ENCODE measurements at places on chromosomes 12 and 14.
A peak's percentile ranks its signal among the peaks of the same experiment; 100 is the strongest.

DNA sequence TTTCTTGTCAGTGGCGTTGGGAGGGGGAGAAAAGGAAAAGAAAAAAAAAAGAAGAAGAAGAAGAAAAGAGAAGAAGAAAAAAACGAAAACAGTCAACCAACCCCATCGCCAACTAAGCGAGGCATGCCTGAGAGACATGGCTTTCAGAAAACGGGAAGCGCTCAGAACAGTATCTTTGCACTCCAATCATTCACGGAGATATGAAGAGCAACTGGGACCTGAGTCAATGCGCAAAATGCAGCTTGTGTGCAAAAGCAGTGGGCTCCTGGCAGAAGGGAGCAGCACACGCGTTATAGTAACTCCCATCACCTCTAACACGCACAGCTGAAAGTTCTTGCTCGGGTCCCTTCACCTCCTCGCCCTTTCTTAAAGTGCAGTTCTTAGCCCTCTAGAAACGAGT lies 1.9 kb downstream of the ASCL1 start:
- no peak for DNase-seq

DNA sequence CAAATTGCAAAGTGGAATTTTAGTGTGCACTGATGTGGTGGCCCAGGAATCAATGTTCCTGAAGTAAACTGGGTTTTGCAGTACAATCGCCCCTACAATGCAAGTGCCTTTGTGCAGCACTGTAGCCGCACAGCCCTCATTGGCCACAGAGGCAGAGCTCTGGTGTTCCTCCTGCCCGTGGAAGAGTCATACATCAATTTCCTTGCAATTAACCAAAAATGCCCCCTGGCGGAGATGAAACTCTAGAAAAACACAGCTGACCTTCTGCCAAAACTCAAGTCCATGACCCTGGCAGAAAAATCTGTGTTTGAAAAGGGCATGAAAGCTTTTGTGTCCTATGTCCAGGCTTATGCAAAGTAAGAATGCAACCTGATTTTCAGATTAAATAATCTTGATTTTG lies 117.9 kb upstream of the PRB2 start:
- DNase-seq: no peak

DNA sequence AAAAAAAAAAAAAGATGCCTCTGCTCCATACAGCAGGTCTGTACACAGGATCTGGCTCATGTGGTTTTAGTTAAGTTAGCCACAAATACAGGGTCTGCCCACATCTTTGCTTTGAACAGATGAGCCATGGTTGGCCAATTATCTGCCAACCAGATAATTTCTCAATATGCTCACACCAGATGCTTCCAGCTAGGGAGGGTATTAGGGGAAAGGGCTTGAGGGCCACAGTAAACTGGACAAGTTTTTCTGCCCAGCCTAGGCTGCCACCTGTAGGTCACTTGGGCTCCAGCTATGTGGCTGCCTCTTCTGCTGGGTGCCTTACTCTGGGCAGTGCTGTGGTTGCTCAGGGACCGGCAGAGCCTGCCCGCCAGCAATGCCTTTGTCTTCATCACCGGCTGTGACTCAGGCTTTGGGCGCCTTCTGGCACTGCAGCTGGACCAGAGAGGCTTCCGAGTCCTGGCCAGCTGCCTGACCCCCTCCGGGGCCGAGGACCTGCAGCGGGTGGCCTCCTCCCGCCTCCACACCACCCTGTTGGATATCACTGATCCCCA lies 776 bp downstream of the RDH5 start:
- DNase-seq: no peak

DNA sequence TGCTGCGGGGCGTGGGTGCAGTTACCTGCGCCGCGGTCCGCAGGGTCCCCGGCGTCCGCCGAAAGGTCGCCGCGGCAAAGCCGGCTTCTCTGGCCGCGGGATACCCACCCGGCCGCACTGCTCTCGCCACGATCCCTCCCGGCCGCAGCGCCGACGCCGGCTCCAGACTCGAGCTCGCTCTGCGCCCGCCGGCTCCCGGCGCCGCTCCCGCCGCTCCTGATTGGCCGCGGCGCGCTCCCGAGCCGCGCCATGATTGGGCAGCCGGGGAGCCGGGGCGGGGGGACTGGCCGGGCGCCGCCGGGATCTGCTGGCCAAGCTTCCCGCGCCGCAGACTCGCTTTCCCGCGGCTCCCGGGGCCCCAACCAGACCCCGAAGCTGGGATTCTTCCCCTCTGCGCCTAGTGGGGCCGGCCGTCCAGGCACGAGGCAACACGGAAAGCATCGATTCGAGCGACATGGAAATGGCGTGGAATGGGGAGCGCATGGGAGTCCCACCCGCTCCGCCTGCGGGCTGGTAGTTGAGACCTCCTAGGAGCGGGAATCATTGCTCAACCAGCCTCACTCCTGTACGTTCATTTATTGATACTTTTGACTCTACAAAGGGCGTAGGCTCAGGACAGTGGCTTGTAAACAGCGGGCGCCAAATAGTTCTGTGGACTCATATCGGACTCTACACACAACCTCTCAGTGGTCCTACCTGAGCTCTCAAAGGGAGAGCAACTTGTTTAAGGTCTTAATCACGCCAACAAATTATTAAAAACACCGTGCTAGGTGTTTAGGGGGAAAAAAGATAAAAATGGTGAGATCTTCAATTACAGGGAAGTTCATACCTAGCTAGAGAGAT lies 36.4 kb upstream of the STON2 start:
- peak; percentile 11 for DNase-seq

DNA sequence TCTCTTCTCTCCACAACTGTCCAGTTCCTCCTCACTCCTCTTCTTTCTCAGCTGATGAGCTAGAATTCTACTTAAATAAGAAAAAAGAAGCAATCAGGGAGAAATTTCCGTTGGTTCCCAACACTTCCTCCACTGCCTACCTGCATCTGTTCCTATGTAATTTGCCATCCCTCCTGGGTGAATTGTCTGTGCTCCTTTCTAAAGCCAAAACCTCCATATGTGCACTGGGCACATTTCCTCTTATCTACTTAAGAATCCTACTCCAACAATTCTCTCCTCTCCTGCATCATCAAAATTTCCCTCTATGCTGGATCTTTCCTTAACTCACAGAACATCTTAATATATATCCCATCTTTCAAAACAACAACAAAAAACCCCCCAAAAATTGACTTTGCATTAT lies 35.2 kb downstream of the GPR65 start:
- DNase-seq: no peak

GRCh38 chr14:52948039-52948438 lies 2.8 kb downstream of the FERMT2 start:
- DNase-seq: no peak

DNA sequence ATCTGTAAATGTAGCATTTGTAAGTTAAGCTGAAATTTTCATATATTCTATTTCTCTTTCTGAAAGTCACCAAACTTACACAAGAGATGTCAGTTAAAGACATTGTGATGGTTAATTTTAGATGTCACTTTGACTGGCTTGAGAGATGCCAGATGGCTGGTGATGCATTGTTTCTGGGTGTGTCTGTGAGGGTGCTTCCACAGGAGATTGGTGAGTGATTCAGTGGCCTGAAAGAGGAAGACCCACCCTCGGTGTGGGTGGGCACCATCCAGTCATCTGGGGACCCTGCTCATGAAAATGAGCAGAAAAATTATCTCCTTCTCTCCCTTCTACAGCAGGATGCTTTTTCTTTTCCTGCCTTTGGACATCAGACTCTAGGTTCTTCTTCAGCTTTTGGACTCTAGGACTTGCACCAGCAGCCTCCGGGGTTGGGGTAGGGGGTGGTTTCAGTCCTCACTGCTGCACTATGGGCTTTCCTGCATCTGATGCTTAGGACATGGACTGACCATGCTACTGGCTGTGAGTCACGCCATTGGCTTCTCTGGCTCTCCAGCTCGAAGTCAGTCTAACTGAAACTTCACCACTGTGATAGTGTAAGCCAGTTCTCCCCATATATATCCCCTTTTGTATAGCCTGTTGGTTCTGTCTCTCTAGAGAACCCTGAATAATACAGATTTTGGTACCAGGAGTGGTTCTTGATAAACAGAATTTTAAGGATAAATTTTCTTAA lies 20.9 kb downstream of the PDE6H start:
- DNase-seq: no peak

- DNase-seq: no peak
These were observed 210.3 kb downstream of the GLT1D1 start for GRCh38 chr12:129063600-129063999.

DNA sequence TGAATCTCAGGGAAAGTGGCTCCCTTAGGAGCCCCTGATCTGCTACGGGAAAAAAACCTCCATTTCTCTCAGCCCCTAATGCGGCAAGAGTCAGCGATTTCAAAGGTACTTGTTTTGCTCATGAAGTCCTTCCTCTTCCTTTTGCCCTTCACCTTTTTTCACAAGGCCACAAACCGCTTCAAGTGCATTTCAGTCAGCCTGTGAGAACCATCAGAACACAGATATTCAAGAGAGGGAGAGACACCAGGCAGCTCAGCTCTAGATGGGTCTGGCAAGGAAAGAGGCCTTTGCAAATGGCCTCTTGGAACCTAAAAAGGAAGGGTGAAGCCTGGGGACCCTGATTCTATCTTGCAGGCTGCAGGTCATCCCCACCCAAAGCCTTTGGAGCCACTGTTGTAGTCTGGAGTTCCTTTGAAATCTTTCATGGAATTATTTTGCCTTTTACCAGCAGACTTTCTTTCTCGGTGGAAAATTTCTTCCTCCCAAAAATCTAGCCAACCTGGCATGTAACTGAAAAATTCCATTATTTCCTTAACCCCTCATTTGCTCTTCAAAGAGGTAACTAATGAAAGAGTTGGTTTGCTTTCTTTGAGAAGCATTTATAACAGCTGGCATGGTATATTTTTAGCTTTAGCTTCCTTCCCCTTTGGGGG lies 145.0 kb downstream of the SAMD4A start:
- no peak for DNase-seq

- no peak for DNase-seq
These were observed 179.3 kb downstream of the PCNX1 start for GRCh38 chr14:71086567-71086966.

GRCh38 chr14:77590845-77591485 lies 25.5 kb downstream of the SPTLC2 start:
- DNase-seq: no peak

GRCh38 chr12:103334466-103334865 lies 161.3 kb downstream of the C12orf42 start:
- DNase-seq: no peak

DNA sequence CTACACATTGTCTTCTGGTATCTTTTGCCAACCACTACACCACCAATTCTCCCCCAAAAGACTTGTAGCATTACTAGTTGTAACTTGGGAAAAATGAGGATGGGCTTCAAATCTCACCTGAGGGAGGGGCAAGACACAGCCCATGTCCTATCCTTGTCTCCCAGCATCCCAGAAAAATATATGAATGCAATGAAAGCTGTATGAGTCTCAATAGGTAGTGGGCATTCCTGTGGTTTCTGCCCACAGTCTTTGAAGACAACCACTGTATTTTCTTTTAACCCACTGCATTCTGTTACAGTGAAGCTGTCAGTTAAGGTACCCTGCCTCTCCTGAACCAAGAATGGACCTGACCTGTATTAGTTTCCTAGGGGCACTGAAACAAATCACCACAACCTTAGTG lies 336.2 kb upstream of the TMPO start:
- no peak for DNase-seq

DNA sequence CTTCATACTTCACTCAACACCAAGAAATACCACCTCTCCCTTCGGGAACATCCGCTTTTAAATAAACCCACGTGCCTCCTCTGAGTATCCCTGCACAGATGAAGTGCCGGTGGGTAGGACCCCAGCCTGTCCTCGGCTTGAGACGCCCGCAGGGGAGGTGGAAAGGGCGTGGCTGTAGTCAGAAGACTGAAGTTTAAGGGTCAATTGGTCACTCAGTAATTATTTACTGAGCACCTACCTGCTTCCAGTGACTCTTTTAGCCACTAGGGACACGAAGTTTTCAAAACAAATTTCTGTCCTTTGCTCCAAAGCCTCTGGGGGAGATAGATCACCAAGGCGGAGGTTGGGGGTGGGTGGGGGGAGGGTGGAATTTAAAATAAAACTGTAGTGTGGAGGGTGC lies 309.4 kb downstream of the VRK1 start:
- DNase-seq: no peak

DNA sequence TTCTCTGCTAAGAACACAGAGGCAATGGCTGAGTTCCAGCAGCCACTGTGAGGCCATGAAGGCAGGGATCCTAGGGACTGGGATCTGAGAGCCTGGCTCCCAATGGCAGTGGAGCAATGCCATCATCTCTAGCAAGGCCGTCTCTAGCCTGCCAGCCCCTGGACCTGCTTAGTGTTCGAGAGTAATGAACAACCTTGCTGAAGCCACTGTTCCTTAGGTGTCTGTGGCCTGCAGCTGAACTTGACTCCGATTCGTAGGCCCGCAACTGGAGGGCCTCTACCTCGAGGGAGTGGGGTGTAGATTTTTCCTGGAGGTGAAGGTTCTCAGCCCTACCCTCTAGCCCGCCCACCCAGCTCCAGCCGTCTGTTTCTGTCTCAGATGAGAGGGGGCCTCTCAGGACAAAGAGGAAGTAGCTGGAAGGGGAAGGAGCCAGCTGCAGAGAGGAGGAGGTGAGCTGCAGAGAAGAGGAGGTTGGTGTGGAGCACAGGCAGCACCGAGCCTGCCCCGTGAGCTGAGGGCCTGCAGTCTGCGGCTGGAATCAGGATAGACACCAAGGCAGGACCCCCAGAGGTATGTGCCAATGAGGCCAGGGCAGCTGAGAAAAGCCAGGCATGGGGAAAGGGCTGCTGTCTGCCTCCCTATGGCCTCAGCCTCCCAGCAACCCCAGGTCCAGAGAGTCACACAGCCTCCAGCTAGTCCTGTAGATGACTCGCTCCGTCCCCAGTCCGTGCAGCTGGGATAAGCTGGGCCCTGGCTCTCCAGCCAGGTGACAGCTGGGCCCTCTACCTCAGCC lies at the start of gene PLD4:
Gene PLD4 (plus strand): TSS at position 459 of the 793 bp plus-strand sequence. CDS start 2,262 bp downstream, outside the sequence.
- no peak for DNase-seq

DNA sequence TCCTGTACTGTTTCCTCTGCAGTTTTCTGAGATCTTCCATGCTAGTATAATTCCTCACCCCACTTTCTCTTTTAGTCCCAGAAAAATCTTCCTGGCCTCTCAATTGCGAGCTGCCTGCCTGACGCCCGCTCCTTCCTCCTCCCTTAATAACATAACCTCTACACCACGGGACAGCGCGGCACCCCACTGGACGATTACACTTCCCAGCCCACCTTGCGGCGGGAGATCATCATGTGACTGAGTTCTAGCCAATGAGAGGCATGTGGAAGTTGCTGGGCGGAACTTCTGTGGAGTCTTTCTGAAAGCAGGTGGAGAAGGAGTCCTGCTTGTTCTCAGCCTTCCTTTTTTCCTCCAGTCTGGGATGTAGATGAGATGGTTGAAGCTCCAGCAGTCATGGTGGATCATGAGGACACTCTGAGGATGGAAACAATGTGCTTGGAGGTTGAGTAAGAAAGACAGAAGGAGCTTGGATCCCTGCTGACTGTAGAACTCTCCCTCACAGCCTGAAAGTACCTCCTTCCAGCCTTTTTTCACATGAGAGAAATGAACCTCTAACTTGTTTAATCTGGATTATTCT lies 133.6 kb upstream of the VRK1 start:
- DNase-seq: no peak

Data from central memory CD4-positive, alpha-beta T cell (primary cell).